Vagina (tissue), 2 donors: ENCODE measurements at places on chromosomes 13 and 19. TPM values are rescaled to one million over a fixed set of nuclear protein-coding genes. Genes with fewer than 3 reads are reported as not detected.

GRCh38 chr13:27269114-27269665, 1.4 kb upstream of the RASL11A start:
- no peak for DNase-seq

The KLK14 gene
- total RNA-seq = not detected

GRCh38 chr13:43100667-43101066, 77.3 kb downstream of the DNAJC15 start:
- DNase-seq = no peak

DNA sequence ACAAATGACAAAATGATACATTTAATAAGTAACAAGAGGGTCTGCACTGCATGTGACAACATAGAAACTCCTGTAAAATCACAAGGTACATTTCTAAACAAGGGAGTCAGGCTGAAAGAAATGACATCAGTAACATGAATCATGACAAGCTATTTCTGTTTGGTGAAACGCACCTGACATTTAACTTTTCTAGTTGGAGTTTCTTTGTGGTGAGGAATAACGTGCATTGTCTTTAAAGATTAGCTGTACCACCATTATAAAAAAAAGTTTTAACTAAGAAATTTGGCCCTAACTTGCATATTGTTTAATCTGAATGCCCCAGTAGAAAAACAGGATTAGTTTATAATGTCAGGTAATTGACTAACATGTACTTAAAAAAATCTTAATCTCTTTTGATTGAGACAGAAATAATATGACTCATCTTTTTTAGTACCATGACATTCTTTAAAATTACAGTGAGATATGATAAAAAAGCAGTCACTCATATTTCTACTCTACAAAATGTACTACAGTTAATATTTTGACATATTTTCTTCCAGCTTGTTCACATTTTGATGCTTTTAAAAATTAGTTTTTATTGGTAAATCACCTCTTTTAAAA, 418.2 kb downstream of the KLF12 start:
- no peak for DNase-seq

The PALM gene
- 40.0 TPM for total RNA-seq

DNA sequence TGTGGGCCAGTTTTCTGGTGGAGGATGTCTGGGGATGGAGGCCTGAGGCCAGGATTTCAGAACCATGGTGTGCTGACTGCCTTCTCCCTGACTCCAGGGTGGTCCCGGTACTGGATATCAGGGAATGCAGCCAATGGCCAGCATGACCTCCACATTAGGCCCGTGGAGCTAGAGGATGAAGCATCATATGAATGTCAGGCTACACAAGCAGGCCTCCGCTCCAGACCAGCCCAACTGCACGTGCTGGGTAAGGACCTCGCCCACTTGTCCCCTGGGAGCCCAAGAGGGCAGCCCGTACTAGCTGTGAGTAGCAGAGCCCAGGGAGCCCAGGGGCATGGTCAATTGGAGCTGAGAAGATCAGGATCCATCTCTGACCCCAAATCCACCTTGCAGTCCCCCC, 1.6 kb downstream of the KIRREL2 start:
- no peak for DNase-seq

GRCh38 chr13:33070713-33071112, 54.5 kb downstream of the KL start:
- DNase-seq = no peak

DNA sequence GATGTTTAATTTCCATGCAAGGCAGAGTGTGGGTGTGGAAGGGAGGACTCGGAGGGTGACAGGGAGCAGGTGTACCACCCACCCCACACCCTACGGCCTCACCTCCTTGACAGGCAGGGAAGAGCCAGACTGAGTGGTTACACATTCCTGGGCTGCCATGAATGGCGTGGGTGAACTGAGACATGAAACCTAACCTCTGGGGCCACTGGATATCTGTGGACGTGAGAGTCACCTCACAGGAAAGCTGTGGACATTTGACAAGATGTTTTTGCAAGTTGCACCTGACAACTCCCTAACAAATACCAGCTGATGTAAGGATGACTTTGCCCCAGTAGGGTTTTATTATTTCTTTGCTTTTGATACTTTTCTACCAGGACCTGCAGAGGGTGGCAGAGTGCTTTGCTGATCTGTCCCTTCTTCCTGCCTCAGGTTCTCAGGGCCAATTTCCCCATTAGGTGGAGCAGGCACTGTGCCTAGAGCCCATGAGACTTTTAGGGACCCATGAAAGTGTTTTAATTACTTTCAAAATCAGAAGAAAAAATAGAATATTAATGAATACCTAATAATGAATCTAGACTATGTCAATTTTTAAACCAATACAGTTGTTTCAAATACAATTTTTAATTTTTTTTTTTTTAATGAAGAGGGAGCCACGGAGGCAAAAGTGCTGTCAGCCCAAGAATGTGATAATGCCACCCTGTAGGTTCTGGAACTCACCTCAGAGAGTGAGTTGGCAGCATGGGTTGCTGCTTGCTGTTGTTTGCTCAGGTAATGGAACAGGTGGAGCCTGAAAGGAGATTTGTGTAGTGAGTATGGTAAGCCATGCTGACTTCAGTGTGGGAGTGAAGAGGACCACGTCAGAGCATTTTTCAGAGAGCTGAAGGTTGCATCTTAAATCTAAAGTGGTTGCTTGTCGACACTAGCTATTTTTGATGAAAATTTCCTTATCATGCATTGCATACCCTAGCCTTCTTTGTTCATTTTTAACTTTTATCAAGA, 58.0 kb upstream of the CYSLTR2 start:
- no peak for DNase-seq

DNA sequence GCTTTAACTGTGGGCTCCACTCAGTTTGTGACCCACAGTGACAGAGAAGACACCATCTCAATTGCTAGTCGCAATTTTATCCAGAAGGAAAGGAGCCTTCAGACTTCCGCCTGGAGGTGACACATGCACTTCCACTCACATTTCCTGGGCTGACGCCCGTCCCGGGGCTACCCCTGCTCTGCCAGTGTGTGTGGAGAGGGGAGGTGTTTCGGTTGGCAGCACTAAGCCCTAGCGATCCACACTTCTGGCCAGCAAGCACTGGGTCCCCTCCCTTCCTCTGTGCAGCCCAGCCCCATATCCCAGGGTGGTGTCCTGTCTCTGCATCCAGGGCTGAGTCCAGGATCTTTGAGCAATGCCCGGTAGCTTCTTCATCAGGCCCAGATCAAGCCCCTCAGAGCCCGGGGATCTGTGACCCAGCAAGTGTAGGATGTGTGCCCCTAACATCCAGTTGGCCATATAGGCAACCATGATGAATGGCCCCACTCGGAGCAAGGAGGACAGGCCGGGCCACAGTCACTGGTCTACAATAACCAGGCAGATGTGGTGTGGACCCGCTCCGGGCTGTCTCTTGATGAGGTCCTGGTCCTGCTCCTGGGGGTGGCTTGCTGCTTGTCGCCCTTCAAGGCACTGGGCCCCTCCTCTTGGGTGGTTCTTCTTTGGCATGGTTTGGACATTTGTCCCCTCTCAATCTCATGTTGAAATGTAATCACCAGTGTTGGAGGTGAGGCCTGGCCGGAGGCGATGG, 141.9 kb upstream of the SPACA7 start:
- no peak for DNase-seq

DNA sequence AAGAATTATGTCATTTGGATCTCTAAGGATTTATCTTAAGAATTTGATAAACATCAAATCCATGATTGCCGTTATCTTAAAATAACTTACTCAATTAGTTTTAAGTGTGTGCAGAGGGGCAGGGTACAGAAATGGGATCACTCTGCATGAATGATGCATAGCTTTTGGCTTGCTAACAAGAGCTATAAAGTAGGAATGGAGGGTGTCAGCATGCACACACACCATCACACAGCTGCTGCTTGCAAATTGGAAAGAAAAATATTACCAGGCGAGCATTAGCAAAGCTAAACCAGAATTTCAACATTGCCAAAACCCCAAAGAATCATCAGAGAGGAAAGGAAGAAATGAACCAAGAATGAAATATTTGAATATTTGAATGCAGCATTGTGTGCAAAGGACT, 580.6 kb downstream of the LMO7 start:
- DNase-seq = no peak

DNA sequence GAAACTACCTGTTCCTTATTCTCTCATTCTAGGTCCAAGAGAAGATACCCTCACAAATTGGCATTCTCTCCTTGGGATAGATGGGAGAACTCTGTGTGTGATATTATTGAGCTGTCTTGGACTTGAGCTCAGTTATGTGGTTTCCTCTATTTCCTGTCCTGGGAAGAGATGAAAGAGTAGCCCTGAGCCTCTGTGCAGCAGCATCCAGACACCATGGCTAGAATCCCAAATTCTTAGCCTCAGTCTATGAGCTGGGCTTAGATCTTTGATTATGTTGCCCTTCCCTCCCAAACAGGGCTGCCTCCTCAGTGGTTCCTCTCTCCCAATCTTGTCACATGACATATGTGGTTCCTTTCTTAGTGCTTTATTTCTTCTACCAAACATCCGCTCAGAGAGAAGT, 290.7 kb downstream of the SPRY2 start:
- DNase-seq = no peak

DNA sequence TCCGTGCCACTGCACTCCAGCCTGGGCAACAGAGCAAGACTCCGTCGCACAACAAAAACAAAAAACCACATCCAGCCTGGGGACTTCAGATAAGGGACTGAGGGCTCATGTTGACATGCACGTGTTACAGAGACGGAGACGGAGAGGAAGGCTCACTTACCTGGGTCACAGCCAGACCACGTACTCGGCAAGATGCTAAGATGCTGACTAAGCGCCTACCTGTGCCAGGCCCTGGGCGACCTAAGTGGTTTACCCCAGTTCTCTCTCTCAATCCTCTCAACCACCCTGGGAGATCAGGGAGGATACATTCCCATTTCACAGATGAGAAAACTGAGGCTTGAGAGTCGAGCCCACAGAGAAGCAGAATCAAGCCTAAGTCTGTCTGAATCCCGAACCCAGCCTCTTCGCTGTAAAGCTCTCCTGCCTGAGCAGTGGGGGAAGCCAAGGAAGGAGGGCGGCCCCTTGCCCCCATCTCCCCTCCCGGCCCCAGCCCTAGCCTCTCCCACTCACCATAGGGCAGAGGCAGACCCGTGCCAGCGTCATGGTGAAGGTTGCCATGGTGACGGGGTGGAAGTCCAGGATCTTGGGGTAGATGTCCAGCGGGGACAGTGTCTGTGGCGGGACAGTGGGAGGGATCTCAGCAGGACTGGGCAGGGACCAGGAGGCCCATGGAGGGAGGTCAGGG, 13.5 kb downstream of the ERCC2 start:
- no peak for DNase-seq

- DNase-seq = no peak
These were observed 149.9 kb upstream of the HTR2A start for GRCh38 chr13:47046706-47047105.
